ENCODE measurements at places on chromosomes 16 and 17.
A peak's percentile ranks its signal among the peaks of the same experiment; 100 is the strongest.

DNA sequence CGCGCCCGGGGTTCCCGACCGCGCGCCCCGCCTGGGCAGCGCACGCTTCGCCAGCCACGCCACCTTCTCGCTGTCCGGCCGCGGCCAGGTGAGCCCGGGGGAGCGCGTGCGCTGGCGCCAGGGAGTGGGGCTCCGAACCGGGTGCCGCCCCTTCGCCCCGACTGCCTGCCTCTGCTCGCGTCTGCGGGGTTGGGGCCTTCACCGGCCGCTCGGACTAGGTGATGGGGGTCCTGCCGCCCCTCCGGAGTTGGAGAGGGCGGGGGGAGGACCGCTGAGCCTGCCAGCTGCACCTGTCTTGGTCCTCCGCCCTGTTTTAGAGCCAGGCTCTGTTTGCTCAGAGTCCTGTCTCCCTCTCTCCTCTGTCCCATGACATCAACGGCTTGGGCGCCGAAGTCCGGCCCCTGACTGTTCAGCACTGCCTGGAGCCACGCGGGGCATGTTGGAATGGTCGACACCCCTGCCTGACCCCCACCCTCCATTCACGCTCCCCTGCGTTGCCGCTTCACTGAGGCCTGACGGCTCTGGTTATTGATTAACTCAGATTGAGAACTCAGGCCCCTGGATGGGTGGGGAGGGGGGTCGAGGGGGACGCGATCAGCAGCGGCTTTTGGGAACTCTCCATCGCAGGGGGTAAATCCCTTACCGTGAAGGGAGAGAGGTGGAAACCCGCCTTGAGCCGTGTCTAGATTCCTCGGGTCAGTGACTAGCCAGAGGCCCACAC lies 748 bp downstream of the SMTNL2 start:
- no peak for DNase-seq

GRCh38 chr16:57102888-57103851 lies 10.8 kb downstream of the CPNE2 start:
- no peak for DNase-seq

- no peak for DNase-seq
Measured at GRCh38 chr16:85136213-85136701, 24.0 kb upstream of the CIBAR2 start.

DNA sequence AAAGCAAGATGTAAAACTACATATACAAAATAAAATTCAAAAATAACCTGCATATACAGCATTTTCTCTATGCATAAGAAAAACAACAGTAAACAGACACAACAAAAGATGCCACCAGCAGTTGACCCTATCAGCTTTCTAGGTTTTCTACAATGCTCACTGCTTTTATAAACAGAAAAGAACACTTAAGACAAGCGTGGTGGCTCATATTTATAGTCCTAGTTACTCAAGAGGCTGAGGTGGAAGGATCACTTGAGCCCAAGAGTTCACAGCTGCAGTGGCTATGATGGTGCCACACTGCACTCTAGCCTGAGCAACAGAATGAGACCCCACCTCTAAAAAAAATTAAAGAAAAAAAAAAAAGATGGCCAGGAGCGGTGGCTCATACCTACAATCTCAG lies 46.5 kb upstream of the ATP2A3 start:
- no peak for DNase-seq

DNA sequence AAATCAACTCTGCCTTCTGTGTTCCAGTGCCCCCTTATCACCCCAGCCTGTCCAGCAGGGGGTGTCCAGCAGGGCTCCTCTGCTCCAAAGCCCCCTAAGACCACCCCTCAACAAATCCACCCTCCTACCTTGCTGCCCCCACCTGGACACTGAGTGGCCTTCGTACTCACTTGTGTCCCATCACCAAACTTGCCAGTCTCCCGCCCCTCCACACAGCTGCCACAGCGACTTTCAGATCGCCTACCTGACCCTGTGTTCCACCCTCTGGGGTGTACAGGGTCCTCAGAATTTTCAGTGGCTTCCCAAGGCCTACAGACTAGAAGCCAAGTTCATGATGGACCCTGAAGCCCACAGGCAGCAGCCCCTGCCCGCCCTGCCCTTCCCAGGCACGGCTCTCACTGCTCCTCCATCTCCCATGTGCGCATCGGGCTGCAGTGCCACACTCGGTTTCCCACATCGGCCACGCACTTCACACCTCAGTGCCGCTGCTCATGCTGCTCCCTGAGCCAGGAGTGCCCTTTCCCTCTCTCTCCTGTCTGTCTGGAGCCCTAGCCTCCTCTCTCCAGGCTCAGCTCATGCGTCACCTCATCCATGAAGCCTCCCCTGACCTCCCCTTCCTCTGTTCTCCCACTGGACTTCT lies 11.8 kb downstream of the KCNH6 start:
- DNase-seq: no peak

DNA sequence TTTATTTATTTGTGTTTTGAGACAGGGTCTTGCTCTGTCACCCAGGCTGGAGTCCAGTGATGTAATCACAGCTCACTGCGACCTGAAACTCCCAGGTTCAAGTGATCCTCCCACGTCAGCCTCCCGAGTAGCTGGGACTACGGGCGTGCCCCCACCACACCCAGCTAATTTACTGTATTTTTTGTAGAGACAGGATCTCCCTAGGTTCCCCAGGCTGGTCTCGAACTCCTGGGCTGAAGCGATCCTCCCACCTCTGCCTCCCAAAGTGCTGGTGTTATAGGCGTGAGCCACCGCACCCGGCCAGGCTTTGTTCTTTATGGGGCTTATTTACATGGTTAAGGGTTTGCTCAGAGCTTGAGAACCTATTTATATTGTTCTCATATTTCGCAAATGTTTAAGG lies 5.8 kb upstream of the MEIOB start:
- DNase-seq: no peak

DNA sequence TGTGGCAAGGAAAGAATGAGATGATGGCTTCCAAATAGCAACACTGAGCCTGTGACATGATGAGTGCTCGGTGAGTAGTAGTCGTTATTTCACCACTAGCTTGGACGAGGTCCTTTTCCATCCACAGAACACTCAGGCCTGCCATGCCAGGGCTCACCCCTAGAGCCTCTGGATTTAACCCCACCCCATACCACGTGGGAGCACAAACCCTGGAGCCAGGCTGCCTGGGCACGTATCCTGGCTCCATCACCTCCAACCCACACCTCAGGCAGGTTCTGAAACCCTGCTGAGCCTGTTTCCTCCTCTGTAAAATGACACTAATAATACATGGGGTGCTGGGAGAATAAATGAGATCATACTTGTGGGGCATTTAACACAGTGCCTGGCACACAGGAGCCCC lies 192.4 kb downstream of the KATNIP start:
- no peak for DNase-seq

DNA sequence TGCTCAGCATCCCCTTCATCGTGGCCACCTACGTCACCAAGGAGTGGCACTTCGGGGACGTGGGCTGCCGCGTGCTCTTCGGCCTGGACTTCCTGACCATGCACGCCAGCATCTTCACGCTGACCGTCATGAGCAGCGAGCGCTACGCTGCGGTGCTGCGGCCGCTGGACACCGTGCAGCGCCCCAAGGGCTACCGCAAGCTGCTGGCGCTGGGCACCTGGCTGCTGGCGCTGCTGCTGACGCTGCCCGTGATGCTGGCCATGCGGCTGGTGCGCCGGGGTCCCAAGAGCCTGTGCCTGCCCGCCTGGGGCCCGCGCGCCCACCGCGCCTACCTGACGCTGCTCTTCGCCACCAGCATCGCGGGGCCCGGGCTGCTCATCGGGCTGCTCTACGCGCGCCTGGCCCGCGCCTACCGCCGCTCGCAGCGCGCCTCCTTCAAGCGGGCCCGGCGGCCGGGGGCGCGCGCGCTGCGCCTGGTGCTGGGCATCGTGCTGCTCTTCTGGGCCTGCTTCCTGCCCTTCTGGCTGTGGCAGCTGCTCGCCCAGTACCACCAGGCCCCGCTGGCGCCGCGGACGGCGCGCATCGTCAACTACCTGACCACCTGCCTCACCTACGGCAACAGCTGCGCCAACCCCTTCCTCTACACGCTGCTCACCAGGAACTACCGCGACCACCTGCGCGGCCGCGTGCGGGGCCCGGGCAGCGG lies 3.2 kb downstream of the UTS2R start:
- peak; percentile 37 for DNase-seq

- no peak for DNase-seq
Measured at GRCh38 chr16:87713451-87714229, 52.1 kb downstream of the KLHDC4 start.

GRCh38 chr16:11262915-11263314 lies 6.2 kb downstream of the TNP2 start:
- no peak for DNase-seq

DNA sequence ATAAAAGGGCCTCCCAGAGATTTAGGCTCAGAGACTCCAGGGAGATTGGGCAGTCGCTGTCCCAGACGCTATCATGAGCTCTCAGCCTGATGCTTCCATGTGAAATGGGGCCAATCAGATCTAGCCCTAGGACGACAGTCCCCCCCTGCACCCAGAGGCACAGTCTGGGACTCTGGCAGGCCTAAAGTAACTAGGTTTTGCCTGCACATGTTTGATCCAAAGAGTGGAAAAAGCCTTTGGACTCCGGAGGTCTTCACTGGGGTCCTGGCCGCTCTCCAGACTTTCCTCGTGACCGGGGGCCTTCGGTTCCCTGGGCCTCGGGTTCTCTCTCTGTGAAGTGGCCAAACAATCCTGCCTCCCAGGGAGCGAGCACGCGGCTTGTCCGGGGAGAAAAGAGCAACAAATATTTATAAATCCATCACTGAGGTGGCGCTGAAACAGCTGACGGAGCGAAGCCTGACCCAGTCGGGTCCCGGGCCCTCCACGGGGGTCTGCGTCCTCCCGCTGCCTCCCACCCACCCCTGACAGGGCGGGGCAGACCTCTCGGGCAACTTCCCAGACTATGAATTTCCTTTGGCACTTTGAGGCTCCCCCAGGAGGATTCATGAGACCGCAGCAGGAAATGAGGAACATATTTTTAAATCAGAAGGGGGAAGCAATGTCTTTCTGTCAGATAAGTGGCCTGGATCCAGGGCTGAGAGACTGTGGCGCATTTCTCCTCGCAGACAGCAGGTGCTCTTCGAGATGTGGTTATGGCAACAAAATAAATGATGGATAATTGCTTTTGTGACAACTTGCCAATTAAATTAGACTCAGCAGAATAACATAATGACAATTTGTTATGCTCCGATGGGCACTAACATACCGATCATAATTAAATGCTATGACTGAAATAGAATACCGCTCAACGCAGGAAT lies 38.9 kb downstream of the MRPS23 start:
- peak; percentile 31 for DNase-seq
